ENCODE measurements at places on chromosomes 7 and 10.
A peak's percentile ranks its signal among the peaks of the same experiment; 100 is the strongest.

GRCh38 chr10:88467835-88468485, 115.2 kb downstream of the RNLS start:
- peak; percentile 33 for DNase-seq

DNA sequence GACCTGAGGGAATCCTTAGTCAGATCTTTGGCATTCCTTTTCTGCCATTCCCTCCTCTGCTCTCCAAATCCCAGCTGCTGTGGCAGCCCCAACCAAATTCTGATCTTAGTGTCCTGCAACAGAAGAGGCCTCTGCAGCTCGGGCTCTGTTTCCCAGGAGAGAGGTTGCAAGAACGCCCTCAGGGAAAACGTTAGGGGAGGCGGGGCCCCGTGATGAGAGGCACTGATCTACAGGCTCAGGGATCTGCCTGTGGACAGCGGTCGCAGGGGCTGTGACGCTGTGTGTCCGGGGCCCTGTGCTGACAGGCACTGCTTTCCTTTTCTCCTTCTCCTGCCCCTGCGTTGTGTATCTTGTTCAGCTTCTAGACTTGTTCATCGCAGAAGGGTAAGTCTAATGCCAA, 57.3 kb upstream of the DPYSL4 start:
- no peak for DNase-seq

DNA sequence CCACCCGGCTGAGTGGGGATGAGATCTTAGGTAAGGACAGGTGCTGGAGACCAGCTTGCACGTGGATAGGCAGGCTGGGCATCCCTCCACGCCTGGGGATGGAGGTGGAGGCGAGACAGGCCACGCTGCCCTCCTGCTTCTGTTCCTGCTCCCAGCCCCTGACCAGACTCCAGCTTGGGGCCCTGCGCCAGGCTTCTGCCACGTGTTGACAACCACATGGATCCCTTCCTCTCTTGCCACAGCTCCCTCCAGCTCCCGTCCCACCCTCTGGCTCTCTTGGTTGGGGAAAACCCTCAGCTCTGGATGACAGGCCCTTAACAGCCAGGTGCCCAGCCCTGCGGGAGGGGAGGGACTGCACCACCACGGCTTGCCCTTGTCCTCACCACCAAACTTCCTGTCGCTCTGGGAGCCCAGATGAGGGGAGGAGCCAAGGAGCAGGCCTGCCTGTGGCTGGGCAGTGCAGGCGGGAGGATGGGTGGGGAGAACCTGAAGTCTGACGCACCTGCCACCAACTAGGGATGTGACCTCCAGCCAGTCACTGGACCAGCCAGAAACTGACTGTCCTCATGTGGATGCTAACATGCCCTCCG, 36.0 kb downstream of the KCNH2 start:
- DNase-seq, result no peak

GRCh38 chr7:78377532-78377931, 579.0 kb downstream of the PHTF2 start:
- no peak for DNase-seq

DNA sequence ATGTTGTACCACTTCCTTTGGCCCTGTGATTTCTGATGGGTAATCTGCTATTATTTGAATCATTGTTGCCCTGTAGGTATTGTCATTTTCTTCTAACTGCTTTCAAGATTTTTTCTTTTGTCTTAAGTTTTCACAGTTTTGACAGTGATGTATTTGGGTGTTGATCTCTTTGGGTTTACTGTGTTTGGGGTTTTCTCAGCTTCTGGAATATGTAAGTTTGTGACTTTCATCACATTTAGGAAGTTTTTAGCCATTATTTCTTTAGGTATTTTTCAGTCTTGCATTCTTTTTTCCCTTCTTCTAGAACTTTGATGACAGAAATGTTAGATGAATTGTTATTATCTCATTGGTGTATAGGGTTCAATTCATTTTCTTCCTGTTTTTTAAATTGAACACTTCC, 23.1 kb upstream of the PON2 start:
- DNase-seq, result no peak

- no peak for DNase-seq
Observed at GRCh38 chr10:61136139-61136538, 192.2 kb upstream of the RHOBTB1 start.

GRCh38 chr7:105672801-105673200, 91.5 kb upstream of the EFCAB10 start:
- no peak for DNase-seq

GRCh38 chr10:117167346-117167788, 29.3 kb upstream of the VAX1 start:
- no peak for DNase-seq

GRCh38 chr10:8485032-8485431, 430.5 kb downstream of the GATA3 start:
- DNase-seq, result no peak

GRCh38 chr7:130135208-130136205, 65.2 kb downstream of the KLHDC10 start:
- DNase-seq, result no peak

- no peak for DNase-seq
Observed at GRCh38 chr7:15332956-15333355, 228.9 kb downstream of the AGMO start.

DNA sequence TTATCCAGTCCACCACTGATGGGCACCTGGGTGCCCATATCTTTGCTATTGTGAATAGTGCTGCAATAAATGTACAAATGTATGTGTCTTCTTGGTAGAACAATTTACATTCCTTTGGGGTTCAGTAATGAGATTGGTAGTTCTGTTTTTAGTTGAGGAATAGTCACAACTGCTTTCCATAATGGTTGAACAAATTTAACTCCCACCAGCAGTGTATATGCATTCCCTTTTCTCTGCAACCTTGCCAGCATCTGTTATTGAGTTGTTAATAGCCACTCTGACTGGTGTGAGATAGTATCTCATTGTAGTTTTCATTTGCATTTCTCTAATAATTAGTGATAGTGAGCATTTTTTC, 27.8 kb downstream of the COA1 start:
- DNase-seq, result peak; percentile 16

DNA sequence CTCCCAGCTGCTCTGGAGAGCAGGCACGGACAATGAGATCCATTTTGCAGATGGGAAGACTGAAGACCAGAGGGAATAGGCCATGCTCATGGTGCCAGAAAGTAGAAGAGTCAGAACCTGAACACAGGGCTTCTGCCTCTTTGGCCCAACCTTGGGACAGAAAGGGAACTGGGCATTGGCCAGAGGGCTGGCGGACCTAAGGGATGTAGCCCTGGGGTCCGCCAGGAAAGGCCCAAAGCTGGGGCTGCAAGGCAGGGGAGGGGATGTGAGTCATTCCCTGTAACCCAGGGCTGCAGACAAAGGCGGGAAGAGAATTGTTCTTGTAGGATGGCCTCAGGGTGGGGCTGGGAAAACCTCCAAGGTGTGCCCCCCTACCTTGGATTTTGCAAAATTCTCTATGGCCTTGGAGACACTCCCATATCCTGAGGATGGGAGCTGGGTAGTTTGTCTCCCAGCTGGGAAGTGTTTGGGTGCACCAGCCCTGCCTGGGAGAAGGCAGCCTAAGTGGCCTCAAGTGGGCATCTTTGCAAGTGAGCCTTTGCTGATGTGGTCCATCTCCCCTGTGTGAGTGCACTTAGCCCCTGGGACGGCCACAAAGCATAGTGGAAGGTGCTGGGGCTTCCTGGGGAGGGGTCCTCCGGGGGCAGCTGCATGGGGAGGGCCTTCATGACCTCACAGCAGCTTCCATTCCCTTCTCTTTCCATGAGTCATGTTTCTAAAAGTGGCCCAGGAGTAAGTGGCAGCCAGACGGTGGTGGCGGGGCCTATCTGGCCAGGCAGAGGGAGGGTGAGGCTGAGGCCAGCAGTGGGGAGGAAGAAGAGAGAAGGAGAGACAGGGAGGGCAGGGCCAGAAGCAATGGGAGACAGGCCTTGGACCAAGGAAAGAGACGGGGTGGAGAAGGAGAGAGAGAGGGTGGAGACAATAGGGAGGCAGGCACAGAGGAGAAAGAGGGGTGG, 9.2 kb downstream of the AQP1 start:
- no peak for DNase-seq

GRCh38 chr7:157312941-157313340, 23.9 kb upstream of the DNAJB6 start:
- no peak for DNase-seq

- DNase-seq, result no peak
Observed at GRCh38 chr7:48046458-48046857, 11.1 kb downstream of the C7orf57 start.

DNA sequence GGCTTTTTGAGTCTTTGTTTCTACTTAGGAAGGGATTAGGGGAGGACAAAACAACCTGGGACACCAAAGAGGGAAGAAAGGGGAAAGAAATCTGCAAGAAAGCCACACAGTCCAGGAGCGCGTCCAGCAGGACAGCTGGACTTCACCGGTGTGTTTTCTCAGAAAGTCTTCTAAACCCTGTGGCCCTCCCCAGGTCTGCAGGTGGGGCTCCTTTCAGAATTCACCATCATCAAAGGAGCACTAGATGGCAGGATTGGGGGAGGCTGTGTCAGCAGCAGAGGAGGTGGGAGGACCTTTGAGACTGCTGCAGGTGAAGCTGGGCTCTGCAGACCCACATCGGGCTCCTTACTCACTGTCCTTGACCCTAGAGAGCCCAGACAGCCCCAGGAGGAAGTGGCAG, 13.9 kb upstream of the DRGX start:
- DNase-seq, result no peak

DNA sequence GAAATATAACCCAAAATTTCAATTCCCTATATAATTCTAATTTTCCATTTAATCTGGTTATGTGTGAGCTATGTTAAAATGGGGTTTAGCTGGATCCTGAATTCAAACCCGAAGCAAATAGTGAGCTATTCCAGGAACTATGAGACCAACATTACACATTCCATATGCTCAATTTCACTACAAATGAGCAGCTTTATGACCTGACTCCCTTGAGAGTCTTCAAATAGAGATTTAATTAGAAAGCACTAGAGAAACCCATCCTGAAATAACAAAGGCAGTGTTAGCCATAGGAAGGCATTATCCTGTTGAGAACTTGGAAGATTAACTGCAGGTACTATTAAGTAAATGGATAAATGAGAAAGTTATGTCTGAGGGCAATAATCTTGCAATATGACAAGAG, 890.0 kb downstream of the GRM8 start:
- no peak for DNase-seq

DNA sequence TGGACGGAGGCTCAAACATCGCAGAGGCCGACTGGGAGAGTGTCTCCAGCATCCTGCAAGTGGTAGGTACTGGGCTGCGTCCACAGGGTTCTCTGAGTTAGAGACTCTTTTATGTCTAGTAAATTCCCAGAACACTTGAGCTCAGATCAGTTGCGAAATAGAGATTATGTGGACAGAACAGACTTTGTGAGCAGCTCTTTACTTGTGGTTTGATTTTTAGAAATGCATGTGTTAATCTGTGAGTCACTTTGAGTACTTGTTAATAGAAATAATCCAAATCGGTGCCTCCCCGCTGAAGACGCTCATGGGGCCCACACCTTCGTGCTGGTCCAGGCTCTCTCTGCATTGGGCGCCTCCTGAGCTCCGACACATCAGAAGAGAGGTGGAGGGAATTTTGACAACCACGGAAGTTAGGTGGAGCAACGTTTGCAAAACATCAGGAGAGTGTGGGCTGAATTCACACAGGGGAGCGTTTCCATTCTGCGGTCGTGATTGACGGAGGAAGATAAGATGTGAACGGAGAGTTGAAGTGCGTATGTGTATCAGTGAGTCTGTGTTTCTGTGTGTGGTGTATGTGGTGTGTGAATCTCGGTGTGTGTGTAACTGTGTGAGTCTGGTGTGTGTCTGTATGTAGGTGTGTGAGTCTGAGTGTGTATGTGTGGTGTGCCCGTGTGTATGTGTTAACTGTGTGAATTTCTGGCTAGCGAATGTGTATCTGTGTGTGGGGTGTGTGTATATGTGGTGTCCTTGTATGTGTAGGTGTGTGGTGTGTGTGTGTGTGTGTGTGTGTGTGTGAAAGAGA, 32.1 kb downstream of the PFKP start:
- peak; percentile 88 for DNase-seq

GRCh38 chr10:2938869-2939268, 128.5 kb upstream of the PFKP start:
- DNase-seq, result peak; percentile 7

DNA sequence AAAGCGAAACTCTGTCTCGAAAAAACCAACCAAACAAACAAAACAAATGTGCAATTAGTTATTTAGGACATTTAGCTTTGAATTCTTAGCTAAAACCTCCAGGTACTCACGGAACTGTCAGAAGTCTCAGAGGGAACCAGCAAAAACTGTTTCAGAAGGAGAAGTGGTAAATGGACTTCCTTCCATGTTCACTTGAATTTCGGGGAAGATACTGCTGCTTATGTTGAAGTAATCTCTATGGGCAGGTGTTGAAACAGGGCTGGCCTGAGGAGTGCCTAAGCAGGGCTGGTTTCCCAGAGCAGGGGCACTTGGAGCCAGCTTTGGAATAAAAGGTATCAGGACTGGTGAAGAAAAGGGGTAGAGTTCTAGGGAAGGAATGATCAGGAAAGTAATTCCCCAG, 2.4 kb upstream of the EXOC6 start:
- no peak for DNase-seq

DNA sequence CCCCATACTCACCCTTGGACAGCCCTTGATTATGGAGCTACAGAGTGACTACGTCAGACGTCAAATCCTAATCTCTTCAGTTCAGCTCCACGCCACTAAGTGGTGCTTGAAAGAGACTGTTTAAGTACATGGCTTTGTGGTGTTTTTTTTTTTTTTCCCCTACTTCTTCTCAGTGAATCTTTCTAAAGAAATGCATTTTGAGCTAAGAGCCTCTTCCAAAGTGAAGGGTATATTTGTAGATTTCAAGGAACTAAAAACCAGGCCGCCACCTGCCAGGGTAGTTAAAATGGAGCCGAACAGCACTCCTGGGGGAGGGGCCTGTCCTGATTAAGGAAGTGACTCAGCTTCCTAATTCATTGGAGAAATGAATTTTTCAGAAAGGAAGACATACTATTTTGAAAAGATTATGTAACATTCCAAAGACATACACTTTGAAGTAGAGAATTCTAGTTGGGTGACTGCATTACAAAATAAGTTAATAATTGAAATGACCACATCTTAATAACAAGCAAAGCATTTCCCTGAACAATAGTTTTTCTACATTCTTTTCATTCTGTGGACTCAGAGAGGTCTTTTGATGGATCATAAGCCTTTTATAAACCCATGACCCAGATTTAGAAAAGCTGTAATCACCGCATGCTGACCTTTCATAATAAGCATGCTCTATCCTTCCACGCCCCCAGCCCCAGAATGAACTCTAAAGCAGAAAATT, 20.6 kb upstream of the VPS41 start:
- DNase-seq, result no peak

DNA sequence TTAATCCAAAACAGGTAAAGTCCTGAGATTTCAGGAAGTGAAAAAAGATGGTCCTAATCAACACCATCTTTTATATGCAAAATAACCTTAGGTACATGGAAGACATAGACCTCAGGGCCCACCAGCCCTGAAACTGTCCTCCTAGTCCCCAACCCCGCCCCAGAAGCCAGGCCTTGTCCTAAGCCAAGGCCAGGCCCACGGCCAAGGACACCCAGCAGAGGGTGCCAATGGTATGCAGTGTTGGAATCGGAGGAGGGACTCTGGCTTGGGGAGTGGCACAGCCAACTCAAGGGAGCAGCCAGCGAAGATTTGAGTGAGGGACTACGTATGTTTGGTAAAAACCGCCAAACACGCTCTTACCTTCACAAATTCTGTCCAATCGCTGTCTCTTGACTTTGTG, 96.7 kb downstream of the ZRANB1 start:
- no peak for DNase-seq

- no peak for DNase-seq
Observed at GRCh38 chr7:135213831-135214230, 2.5 kb upstream of the WDR91 start.

Data from HCEC 1CT (cell line).